ENCODE measurements at places on chromosomes 1 and 21.
A peak's percentile ranks its signal among the peaks of the same experiment; 100 is the strongest.

- H3K27ac ChIP-seq, result no peak overlapping the region
- H3K4me3 ChIP-seq, result no peak overlapping the region
- H3K27me3 ChIP-seq, result no peaks in the 10 kb centered on the region
- no peak for DNase-seq
- no peaks in the 10 kb centered on the region for H3K36me3 ChIP-seq
Measured at GRCh38 chr1:221069178-221069903, 190.1 kb downstream of the HLX start.

GRCh38 chr1:223669003-223669795 is 3.7 kb upstream of the CAPN8 start:
- no peak overlapping the region for H3K4me3 ChIP-seq
- no peak for DNase-seq

DNA sequence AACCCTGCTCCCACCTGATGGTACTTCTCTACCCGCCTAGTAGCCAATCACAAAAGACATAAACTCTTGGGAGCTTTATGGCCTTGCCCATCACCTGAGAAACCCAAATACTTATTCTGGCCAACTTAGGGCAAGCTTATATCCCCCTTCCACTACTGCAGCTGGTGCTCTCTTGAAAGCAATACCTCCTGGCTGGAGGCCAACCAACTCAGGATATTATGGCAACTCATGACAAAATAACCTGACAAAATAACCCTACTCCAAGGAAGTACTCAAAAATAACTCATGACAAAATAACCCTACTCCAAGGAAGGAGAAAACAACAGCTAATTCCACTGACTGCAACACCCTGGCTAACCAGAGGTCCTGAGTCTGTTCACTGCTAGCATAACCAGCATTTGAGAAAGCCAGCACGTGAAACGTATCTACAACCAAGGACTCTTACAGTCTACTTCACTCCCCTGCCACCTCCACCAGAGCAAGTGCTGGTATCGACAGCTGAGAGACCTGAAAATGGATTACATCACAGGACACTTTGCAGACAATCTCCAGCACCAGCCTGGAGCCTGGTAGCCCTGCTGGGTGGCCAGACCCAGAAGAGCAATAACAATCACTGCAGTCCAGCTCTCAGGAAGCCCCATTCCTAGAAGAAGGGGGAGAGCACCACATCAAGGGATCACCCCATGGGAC is 179.9 kb downstream of the COL24A1 start:
- no peaks in the 10 kb centered on the region for H3K36me3 ChIP-seq
- H3K4me1 ChIP-seq, result no peaks in the 10 kb centered on the region
- H3K27ac ChIP-seq, result no peak overlapping the region
- H3K4me3 ChIP-seq, result no peak overlapping the region
- no peak for DNase-seq

DNA sequence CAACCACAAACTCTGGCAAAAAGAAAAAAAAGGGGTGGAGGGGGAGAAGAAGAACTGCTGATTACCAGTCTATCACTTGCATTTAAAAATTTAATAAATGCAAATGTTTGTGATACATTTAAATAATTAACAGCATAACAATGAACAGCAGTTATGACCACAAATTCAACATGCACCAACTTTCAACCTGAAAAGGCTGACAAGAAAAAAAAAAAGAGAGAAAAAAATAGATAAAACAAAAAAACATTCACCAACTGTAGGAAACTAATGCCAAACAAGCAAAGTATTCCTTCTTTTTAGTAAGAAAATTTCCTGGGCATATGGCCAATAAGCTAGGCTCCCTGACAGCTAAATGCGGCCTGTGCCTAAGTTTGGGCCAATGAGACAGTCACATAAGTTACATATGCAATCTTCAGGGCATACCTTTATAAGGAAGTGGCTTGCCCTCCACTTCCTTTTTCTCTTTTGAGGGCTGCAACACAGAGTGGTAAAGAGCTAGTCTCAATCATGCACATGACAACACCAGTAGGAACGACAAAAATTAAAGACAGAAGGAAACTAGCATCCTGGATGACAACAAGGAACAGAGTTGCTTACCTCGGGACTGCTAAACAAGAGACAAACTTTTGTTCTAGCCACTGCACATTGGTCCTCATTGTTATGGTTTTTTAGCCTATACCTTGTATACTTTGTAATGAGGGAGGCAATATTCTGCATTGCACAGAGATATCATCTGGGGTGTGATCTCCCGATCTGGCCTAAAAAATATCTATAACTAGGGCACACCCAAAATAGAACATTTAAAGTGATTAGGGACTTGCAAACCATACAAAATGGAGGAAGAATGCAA is 24.2 kb upstream of the PHTF1 start:
- DNase-seq, result no peak
- no peak overlapping the region for H3K4me3 ChIP-seq
- peaks cover 49% of the 10 kb centered on the region for H3K4me1 ChIP-seq
- no peaks in the 10 kb centered on the region for H3K36me3 ChIP-seq

DNA sequence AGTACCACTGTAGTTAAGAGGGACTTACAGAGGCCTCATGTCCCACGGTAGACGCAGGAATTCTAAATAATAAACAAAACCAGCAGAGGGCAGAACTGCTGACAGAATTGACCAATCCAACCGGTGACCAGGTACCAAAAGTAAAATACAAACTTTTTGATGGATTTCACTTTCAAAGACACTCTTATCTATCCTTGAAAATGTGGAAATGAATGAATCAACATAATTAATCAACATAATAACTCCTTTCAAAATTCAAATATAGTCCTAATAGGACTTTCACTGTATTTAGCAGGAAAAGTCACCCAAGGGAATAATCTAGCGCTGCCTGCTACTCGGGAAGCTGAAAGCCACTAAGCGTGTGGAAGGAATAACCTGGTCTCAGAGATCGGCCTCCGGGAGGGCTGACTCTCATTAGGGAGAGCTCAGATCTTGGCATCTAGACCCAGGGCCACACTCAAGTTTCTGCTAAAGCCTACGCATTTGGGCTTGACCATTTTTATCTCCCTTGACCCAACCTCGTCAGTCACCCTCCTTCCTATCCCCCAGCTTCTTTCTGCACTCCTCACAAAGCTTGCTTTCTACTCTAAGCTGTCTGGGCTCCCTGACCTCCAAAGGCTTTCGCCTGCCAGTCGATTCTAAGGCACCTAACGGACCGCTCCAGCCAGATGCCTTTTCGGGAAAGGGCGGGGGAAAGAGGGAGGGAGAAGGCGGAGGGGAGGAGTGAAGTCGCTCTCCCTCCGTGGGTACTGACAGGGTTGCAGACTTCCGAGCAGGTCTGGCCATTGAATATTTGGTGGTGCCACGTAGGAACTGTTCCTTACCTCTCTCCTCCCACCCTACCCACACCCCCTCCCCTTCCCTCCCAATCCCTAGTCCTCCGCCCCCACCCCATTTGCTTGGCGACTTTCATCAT is 1.6 kb downstream of the COL11A1 start:
- H3K36me3 ChIP-seq, result no peaks in the 10 kb centered on the region
- peak; percentile 66 for DNase-seq
- no peaks in the 10 kb centered on the region for H3K4me1 ChIP-seq
- no peaks in the 10 kb centered on the region for H3K27me3 ChIP-seq
- peak overlapping the region; percentile 32 for H3K4me3 ChIP-seq
- no peak overlapping the region for H3K27ac ChIP-seq

DNA sequence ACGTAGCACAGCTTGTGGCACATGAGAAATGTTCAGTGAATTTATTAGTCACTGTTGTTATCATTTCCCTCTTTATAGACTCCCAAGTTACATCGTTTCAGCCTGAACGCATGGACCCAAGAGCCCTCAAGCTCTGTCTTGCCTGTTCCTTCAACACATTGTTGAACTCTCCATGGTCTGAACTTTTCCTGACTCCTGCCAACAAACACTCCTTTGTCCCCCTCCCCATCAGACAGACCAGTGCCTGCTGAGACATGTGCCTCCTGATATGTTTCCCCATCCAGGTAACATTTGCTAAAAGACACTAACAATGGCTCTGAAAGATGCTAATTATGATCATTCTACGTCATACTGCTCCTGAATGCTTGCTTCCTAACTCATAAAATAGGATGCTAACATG is 108.7 kb upstream of the NFIA start:
- no peaks in the 10 kb centered on the region for H3K36me3 ChIP-seq
- peaks cover 5% of the 10 kb centered on the region for H3K4me1 ChIP-seq
- H3K27me3 ChIP-seq, result no peaks in the 10 kb centered on the region
- H3K4me3 ChIP-seq, result no peak overlapping the region
- DNase-seq, result no peak

- H3K27me3 ChIP-seq, result no peaks in the 10 kb centered on the region
- H3K4me3 ChIP-seq, result peak overlapping the region; percentile 96
- H3K27ac ChIP-seq, result peak overlapping the region; percentile 86
- peak; percentile 81 for DNase-seq
- peaks cover 31% of the 10 kb centered on the region for H3K4me1 ChIP-seq
Measured at GRCh38 chr1:226738421-226738994, 574 bp downstream of the ITPKB start.

DNA sequence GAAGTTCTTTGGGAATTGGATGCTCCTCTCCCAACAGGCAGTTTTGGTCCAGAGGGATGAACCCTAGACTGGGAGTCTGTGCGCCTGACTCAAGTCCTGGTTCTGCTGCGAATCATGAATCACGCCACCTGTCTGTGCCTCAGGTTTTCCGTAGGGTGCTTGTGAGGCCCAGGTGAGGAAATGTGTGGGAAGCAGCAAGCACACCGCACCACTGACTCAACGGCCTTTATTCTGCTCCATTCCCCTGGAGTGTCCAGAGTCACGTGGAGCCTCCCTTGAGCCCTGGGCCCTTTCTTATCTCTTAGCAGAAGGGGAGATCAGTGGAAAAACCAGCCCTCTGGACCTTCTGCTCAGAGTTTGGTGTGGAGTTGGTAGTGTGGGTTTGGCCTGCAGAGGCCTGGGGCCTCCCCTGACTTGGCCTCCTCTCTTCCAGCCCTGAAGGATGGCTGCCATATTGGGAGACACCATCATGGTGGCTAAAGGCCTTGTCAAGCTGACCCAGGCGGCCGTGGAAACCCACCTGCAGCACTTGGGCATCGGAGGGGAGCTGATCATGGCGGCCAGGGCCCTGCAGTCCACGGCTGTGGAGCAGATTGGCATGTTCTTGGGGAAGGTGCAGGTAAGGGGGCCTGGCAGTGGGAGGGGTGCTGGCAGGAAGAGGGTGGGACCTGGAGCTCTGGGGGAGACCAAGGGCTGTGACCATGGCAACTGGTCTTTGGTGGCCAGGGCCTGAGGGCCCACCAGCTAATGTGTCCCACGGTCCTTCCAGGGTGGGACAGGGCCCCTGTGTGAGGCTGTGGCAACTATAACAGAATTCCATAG is 21.1 kb downstream of the COQ8A start:
- H3K4me3 ChIP-seq, result no peak overlapping the region
- peaks cover 3% of the 10 kb centered on the region for H3K4me1 ChIP-seq
- no peaks in the 10 kb centered on the region for H3K27me3 ChIP-seq
- no peak for DNase-seq

DNA sequence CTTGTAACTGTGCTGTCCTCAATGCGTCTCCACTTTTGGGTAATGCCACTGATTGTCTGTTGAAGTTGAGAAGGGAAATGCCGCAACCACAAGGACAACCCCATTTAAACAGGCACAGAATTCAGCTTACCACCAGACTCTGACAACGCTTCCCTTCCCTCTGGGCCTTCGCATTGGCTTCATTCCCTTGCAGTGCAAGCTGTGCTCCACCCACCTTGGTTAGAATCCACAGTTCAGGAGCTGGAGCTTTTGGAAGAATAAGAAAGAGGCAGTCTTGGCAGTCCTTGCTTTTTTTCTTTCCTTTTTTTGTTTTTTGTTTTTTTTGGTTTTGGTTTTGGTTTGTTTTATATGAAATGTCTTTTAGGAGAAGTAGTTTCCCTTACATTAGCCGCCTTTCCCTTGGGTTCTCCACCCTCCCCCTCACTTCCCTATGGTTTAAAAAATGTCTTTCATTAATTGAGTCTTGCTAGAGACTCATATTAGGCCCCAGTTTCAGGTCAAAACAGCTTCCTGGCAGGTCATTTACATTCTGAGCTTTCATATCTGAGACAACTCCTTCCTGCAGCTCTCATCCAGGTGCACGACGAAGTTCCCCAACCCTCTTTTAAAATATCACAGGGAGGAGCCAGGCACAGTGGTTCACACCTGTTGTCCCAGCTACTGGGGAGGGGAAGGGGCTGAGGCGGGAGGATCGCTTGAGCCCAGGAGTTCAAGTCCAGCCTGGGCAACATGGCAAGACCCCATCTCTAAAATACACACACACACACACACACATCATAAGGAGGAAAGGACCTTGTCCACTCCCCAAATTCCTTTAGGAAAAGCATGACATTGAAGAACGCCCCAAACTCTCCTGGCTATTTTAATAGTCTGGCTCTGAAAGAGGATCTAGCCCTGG is 20.7 kb upstream of the LAX1 start:
- H3K4me3 ChIP-seq, result no peak overlapping the region
- H3K27ac ChIP-seq, result no peak overlapping the region
- H3K27me3 ChIP-seq, result no peaks in the 10 kb centered on the region
- no peaks in the 10 kb centered on the region for H3K4me1 ChIP-seq

- no peaks in the 10 kb centered on the region for H3K4me1 ChIP-seq
- H3K27me3 ChIP-seq, result no peaks in the 10 kb centered on the region
- DNase-seq, result no peak
- H3K27ac ChIP-seq, result no peak overlapping the region
Measured at GRCh38 chr1:229368347-229368746, 25.5 kb upstream of the CCSAP start.
